ENCODE measurements at places on chromosomes 6 and 20.

GRCh38 chr20:14521436-14521835 is 184.0 kb upstream of the FLRT3 start:
- peak; percentile 3 for DNase-seq

- no peak for DNase-seq
Observed at GRCh38 chr20:53061192-53062108, 89.3 kb downstream of the TSHZ2 start.

DNA sequence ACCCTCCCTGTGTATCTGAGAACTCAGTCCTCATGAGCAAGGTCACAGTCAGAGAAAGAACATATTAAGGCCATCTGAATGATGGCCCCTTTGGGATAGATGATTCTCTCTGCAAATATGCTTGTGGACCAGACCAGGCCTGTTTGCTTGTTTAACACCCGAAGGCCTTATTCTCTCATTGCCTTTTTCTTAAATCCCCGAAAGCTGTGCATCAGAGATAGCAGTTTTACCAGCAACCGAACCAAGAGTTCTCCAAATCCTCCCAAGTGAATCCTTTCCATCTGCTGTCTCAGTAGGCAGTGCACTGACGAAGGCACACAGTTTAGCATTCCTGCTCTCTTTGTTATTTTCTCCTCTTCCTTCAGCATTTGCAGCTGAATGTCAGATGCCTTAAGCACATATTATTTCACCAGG is 79.8 kb downstream of the TRMT6 start:
- DNase-seq = no peak

- DNase-seq = peak; percentile 59
Observed at GRCh38 chr20:58251979-58252591, 23.6 kb upstream of the ANKRD60 start.

DNA sequence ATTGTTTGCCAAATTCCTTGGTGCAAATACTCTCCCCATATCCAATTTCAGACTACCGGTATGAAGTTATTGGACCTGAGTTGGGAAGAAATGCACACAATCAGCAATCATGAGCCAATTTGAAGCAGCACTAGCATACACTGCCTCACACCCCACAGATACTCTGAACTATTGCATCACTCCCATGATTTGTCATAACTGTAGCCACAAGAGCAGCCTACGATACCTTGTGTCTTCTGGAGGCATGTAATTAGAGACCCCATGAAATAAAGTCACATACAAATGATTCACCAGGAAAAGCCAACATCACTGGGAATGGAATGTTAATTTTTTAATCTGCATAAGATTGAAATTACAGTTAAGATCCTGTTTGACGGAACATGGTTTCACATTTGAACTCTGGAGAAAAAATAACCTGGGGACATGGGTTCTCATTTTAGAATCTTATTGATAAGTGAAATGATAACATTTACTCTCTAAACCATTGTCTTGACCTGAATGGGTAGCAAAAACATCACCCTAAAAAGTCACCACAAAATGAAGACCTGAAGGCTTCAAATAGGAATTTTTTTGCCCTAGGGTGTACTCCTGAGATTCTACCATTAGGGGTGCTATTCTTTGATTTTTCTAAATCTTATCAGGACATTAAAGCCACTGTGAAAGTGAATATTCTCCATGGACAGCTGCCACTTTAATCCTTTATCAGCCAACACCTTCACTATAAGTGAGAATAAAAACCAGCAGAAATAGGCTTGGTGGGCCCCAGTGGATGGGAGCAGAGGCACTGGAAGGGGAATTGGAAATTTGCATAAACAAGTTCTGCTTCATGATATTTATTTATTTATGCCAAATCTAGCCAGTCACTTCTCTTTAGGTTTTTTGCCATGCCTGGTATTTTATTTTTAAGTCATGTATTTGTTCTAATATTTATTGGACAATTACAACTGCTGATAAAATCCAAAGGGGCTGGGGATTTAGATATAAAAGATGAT is 34.5 kb upstream of the HBS1L start:
- DNase-seq = peak; percentile 1

GRCh38 chr6:9623985-9624384 is 790.9 kb downstream of the TFAP2A start:
- no peak for DNase-seq

- DNase-seq = no peak
Observed at GRCh38 chr6:168678588-168678987, 237.6 kb downstream of the SMOC2 start.

DNA sequence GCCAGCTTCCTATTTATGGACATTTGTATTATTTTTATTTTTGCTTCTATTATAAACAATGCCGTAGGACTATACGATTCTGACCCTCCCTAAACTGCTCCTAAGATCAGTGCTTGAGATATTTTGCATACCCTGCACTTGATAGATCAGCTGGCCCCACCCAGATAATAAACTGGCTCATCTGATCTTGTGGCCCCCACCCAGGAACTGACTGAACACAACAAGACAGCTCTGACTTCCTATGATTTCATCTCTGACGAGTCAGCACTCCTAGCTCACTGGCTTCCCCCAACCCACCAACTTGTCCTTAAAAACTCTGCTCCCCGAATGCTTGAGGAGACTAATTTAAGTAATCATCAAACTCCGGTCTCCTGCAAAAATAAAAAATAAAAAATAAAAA is 34.9 kb upstream of the TFAP2A start:
- no peak for DNase-seq

DNA sequence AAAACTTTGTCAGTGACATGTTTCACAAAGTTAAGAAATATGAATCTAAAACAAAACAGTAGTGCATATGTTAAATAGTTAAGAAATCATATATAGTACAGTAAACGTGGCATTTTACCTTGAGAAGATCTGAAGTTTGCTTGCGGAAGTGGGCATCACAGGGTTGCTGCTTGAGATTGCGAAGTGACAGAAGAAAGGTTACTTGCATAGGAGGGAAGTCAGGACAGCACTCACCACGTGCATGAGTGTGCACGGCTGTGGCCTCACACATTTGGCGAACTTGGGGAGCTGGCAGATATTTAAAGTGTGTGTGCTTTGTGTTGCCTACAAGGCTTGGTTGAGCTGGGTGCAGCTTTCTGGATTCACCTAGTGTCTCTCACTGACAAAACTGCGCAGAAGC is 431.5 kb upstream of the ARID1B start:
- no peak for DNase-seq

DNA sequence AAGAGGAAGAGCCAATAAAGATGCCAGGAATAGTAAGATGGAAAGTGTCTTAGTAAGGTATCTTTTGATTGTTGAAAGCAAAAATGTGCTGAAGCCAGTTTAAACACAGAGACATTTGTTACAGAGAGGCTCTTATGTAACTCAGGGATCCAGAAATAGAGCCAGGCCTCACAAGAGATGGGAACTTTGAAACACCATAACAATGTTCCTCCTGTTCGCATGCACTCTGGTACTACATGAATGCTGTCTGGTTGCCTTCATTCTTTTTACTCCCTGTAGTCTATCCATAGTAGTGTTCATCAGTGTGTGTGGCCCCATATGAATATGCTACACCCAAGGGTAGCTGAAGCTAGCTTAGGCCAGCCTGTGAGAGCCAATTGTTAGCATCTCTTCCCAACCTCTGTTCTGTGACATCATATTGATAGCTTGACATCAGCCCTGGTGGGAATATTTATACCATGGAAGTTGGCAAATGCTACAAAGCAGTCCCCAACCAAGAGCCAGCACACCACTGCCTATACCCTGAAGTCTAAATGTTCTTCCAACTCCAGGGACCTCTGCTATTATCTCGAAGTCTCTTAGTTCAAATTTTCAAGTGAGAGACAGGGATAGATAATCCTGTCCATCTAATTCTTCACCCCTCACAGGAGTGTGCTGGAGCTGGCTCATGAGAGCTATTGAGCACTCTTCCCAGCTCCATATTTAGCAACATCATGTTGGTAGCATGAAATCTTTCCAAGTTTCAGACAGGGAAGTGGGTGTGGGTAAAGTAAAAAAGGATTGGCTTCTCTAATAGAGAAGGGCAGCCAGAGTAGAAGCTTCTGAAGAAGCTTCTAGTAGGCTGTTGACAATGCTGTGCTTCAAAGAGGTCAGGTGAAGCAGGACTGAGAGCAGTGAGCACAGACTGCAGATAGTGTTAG is 7.0 kb downstream of the NDUFAF5 start:
- no peak for DNase-seq

GRCh38 chr6:144013486-144013909 is 5.4 kb upstream of the PLAGL1 start:
- peak; percentile 30 for DNase-seq

- DNase-seq = no peak
Observed at GRCh38 chr6:125791151-125791819, 525 bp downstream of the NCOA7 start.

DNA sequence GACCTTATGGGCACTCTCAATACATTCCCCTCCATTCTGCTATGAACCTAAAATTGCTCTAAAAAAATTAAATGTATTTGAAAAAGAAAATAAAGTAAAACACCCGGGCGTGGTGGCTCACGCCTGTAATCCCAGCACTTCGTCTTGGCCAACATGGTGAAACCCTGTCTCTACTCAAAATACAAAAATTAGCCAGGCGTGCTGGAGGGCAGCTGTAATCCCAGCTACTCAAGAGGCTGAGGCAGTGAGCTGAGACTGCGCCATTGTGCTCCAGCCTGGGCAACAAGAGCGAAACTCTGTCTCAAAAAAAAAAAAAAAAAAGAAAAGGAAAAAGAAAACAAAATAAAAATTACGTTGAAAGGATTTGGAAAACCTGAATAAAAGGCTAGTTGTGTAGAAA is 60.5 kb downstream of the CD164 start:
- DNase-seq = no peak

DNA sequence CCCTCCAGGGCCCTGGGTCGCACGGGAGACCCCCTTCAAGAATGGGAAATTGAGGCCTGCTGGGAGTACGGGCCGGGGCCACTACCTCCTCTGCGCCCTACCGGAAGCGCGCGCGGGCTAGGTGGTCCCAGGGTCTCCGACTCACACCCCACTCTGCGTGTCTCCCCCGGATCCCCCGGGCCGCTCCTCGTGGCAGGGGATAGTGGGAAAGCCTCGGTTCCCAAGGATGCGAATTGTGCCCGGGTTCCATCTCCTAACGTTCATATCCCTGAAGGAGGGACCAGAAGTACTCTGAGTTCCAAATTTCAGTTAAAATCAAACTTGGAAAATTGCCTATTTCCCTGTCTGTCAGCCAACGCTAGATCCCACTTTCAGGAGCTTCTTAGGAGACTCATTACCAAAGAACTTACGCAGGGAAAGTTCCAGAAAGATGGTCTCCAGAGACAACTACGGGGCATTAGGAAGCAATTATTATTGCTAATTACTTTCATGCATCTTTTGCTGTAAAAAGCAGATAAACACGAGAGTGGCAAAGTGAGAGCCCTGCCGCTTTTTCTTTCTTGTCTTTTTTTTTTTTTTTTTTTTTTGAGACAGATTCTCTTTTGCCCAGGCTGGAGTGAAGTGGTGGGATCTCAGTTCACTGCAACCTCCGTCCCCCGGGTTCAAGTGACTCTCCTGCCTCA is 858 bp downstream of the FAM83D start:
- DNase-seq = no peak

DNA sequence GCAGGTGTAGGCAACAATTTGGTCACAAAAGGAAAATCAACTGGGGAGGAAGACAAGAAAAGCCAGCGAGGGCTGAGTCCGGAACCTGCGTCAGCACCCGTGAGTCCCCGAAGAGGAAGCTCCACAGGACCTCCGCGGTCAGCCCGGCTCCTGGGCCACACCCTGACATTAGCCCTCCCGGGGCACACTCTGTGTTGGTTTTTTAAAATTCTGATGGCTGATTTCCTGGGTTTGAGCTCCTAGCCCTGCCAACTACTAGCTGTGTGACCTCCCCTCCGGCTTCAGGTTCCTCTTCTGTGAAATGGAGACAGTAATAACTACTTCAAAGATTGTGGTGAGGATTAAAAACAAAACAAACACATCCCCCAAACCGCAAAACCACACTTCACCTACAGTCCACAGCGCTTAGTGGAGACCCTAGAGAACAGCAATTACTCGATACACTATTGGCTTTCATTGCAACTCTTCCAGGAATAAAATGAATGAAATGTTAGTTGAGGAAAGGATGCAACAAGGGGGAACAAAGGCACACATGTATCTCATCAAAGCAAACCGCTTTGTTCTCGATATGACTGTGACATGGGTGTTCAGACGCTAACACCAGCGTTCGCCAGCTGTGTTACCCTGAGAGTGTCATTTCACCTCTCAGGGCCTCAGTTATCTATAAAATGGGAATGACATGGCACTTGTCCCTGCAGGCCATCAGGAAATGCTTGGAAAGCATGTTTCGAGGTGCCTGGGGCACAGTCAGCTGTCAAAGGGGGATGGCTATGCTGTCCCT is 985 bp downstream of the ZBP1 start:
- no peak for DNase-seq
